Stimulated activated CD4-positive, alpha-beta T cell treated with anti-CD3 and anti-CD28 coated beads, Interleukin-1b, Interleukin-23, amount 100 ng/mL, for 48 hours (primary cell): ENCODE measurements at places on chromosomes 16 and 17.

DNA sequence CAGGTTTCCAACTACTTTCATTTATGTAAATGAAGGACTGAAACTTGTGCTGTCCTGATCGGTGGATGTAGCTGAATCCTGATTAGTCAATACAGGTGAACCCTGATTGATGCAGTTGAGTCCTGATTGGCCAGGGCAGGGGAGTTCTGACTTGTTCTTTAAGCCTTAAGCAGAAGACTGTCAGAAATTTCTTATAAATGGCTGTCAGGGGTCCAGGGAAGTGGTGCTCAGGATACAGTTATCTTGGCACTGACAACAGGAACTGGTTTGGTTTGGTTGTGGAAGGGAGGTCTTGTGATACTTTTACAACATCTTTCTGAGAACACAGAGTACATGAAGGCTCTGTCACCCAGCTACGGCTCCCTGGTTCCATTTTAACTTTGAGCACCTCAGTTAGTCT is 132.1 kb downstream of the KCNJ12 start:
- DNase-seq = no peak

DNA sequence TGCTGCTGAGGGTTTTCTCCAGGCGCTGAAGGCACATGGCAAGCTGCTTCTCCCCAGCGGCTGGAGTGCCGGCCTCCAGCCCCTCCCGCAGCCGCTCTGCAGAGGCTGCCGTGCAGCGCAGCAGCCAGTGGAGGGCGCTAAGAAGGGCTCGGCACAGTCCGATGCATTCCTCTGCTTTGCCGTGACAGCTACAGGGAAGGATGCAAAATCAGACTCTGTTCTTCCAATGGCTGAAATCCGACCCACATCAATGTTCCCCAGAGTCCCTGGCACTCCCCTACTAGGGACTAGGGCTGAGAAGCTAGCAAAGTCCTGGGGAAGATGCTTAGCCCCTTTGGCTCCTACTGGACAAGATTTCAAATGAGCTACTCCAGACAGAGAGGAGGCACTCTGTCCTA is 19.0 kb downstream of the MED24 start:
- DNase-seq = no peak

DNA sequence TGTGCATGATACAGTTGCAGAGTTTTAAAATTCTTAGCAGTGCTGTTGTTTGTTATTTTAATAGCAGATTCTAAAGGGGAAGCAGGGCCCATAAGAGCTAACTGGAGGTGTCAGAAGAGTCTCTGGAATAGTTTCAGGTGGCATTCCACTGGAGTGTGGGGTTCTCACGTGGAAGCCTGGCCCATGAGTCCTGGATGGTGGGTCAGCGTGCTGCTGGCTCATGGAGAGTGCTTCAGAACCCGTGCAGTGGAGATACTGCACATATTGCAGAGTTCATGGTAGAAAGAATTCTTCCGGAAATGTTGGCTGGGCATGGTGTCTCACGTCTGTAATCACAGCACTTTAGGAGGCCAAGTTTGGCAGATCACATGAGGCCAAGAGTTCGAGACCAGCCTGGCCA is 43.9 kb downstream of the B9D1 start:
- no peak for DNase-seq

GRCh38 chr16:81523387-81524115 is 78.9 kb downstream of the CMIP start:
- no peak for DNase-seq

DNA sequence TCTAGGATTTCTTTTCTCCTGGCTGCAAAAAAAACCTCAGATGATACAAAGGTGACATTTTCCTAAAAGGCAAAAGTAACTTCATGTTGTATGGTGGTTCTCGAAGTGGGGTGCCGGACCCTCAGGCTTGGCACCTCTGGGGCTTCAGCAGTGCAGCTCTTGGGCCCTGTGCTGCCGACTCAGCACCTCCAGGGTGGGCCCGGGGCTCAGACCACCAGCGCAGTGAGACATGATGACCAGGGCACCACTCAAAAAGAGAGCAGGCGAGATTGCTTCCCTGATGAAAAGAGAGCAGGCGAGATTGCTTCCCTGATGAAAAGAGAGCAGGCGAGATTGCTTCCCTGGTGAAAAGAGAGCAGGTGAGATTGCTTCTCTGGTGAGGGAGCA is 98.7 kb upstream of the ZNF750 start:
- DNase-seq = peak; percentile 0

- DNase-seq = no peak
These were observed 13.6 kb upstream of the TVP23A start for GRCh38 chr16:10831894-10832886.

DNA sequence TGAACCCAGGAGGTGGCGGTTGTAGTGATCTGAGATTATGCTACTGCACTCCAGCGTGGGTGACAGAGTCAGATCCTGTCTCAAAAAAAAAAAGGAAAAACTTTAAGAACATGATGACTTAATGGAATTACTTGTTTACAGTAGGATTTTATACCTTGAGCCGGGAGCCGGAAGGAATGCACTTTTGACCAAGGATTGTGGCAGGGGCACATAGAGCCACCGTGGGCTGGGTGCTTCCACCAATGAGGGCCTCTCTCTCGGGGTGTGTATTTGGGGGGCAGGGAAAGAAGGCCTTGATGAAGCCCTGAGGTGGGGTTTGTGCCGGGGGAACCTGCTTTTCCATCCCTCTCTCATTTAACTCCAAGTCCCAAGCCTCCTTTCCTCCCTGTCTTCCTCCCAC is 6.7 kb upstream of the NAGPA start:
- no peak for DNase-seq

DNA sequence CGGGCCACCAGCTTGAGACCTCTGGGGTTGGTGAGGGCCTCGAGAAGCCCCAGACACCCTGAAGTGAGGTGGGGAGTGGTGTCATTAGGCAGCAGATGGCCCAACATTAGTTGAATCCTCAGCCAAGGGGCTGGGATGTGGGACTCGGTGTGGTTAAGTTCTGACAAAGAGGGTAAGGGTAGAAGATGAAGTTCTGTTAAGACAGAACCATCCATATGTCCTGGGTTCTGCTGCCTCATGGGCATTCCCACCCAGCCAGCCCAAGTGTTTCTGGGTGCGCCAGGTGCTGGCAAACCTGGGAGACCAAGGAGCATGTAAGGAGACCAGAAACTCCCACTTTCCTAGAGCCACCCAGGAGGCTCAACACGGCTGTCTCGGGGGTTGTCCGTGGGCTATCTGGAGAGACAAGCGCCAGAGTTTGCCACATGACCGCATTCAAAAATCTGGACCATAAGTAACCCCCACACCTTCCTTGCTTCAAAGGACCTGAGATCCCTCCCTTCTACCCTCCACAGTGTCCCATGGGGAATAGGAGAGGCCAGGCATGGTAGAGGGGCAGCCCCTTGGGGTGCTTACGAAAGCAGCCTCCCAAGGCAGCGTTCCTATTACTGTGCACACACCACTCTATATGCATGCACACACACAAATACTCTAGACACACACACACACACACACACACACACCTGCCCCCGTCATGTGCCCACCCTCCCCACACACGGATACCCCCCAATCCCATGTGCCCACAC is 128.7 kb downstream of the C16orf78 start:
- no peak for DNase-seq

GRCh38 chr17:8359769-8360168 is 16.7 kb downstream of the KRABD2 start:
- DNase-seq = no peak

DNA sequence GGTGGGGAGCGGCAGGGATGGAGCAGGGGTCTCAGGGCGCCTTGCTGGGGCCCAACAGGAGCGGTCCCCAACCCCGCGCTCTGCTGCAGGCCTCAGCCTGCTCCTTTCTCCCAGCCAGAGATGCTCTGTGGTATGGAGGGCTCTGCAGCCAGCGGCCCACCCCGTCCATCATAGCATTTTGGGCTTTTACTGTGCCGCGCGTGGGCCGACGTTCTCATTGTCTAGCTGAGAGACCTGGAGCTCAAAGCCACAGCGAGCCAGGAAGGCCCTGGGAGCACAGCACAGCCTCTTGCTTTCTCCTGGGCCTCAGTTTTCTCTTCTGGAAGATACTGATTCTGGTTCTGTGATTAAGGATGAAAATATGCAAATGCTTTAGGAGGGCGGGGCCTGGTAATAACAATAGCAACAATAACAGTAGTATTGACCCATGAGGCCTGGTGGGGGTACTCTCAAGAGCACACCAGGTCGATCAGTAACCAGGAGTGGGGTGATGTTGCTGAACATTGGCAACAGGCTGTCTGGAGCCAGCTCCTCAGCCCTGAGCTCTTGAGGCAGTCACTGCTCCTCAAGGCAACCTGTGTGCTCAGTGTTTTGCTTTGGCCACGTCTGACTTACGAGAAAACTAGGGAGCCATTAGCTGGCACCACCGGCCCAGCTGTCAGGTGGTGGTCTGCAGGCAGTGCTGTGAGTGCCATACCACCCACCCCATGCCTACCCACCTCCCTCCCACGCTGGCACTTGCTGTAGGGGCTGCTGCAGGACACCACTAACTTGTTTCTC is 1.1 kb upstream of the RASD1 start:
- DNase-seq = no peak

GRCh38 chr17:44170499-44171201 is at the start of gene ASB16:
ASB16 (plus strand) TSS chr17:44170704; CDS start chr17:44170790, 86 bp downstream.
- no peak for DNase-seq
